ENCODE measurements at places on chromosomes 3 and 15.

DNA sequence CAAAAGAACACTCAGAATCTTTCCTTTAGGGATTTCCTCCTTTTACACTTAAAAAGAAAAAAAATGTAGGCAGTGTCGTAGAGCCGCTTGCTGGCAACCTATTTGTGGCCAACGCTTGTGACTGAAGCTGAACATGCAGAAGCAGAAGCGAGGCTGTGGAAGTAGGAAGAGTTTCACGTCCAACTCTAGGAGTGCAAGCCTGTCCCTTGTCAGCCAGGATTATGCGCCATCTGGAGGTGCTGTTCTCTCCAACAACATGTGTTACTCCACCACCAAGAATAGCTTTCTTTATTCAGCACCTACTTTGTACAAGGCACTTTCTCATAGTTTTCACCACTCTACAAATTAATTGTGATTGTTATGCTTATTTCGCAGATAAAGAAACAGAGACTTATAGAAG is 223.2 kb upstream of the LMCD1 start:
- no peak for DNase-seq

- no peak for DNase-seq
Measured at GRCh38 chr3:46242120-46242519, at the start of gene CCR3. TSS of gene CCR3 (plus strand) at chr3:46242460. CDS start at chr3:46265159, 22,699 bp downstream.

- DNase-seq: no peak
Measured at GRCh38 chr3:37938011-37938410, 52.6 kb upstream of the VILL start.

- DNase-seq: peak; percentile 10
Measured at GRCh38 chr3:129892857-129893580, 492 bp downstream of the TMCC1 start.

DNA sequence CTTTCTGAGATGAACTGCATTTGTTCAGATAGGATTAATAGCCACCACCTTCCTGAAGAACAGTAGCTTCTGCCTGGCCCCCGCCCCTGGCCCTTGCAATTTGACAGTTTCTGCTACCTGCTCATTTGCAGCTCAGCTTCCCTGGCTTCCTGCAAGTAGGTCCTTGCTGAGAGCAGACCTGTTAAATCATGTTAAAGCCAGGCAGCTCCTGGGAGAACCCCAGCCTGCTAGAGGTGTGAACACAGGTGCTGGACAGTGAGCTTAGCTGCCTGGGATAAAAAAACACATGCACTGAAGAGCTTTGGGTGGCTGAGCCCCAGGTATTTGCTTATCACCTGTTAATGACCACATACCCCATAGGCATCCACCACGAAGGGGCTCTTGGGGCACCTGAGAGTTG is 143.4 kb downstream of the PTPRG start:
- no peak for DNase-seq

DNA sequence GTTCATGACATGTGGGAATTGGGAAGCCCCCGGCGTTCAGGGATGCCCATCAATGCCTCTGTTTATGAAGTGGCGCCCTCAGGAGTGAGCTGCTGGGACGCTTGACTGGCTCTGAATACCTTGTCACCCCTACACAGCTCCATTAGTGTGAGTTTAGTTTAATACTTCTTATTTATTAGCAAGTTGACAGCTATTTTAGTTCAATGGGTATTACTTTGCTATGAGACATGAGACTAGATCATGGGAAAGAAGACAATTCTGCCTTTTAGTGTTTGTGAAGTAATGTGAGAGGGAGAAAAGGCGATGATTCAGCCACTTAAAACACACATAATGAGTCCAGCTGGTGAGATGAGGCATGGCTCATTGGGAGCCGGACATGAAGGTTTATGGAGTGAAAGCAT is 678.5 kb downstream of the NR2F2 start:
- DNase-seq: no peak

DNA sequence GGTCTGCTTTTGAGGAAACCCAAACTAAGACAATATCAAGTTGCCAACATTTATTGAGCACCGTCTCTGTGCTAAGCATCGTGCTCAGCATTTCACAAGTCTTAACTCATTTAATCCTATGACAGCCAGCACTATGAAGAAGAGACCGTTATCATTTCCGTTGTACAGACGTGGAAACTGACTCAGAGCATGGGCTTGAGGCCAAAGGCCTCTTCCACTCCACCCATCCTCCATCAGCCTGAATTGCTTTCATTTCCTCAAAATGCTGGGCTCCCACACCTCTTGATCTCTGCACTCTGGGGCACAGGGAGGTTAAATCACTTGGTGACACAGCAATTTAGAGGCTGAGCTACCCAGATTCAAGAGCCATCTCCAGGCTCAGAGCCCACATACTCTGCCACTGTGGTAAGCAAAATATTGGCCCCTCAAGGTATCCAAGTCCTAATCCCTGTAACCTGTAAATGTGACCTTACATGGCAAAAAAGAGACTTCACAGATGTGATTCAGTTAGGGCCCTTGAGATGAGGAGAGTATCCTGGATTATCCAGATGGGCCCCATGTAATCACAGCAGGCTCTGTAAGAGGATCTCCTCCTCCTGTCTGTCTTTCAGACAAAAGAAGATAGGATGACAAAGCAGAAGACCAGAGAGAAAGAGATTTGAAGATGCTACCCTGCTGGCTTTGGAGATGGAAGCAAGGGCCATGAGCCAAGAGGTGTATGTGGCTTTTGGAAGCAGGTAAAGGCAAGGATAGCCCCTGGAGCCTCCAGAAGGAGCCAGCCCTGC is 24.3 kb upstream of the FLNB start:
- DNase-seq: peak; percentile 39

- no peak for DNase-seq
Measured at GRCh38 chr3:118400886-118401285, 633.8 kb downstream of the IGSF11 start.
